ENCODE measurements at places on chromosomes 16 and 17.

- DNase-seq, result no peak
Measured at GRCh38 chr16:57000271-57001025, 11.1 kb downstream of the NLRC5 start.

- no peak for DNase-seq
Measured at GRCh38 chr17:32875923-32876416, 954 bp downstream of the MYO1D start.

DNA sequence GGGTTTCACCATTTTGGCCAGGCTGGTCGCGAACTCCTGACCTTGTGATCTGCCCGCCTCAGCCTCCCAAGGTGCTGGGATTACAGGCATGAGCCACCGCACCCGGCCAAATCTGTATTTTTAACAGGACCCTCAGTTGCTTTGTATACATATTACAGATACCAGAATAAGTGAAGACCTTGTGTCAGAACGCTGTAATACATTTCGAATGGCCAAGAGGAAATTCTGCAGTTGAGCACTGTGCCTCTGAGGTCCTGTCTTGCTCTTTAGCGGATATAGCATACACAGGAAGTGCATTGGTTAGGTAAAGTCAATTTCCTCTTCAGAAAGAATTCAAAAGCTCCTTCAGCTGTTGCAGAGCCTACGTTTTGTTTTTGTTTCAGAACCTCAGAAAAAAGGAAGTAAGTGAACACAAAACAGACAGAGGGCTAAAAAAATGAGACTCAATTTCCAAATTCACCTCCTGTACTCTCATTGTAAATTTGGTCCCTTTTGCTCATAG, 15.7 kb downstream of the CRLF3 start:
- no peak for DNase-seq

- DNase-seq, result no peak
Measured at GRCh38 chr16:77686385-77686784, 35.9 kb upstream of the NUDT7 start.

DNA sequence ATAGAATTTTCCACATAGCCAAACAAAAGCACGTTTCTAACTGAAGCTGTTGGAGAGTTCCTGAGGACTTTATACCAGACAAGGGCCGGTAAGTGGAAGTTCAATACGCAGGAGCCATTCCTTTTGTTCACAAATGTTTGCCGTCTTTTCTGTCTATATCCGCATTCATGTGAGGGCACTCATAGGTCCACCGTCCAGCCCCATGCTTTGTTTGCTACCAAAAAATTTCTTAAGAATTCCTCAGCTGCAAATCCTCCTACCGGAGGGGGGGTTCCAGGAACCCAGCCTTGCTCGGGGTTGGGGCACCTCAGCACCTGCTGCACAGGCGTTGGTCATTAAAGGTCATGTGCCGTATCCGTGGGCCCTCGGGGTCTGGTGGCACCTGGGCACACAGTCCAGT, 276.8 kb downstream of the SEC14L1 start:
- DNase-seq, result no peak

- DNase-seq, result no peak
Measured at GRCh38 chr17:59287891-59288290, 43.6 kb upstream of the YPEL2 start.

DNA sequence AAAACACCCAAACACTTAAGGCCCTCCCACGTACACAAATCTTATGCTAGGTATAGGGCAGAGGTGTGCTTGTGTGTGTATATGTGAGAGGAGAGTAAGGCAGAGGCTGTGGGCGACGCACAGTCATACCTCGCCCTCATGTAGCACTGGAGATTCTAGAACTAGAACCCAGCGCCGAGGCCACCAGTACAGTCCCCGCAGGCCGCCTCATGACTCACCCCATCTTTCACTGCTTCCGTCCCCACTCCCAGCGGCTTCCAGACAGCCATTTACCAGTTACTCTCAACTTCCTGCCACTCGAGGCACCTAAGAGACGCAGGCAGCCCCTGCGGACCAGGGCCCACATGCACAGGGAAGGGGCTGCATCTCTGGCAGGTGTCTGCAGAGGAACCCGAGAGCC, 23.2 kb upstream of the CYTH1 start:
- no peak for DNase-seq

DNA sequence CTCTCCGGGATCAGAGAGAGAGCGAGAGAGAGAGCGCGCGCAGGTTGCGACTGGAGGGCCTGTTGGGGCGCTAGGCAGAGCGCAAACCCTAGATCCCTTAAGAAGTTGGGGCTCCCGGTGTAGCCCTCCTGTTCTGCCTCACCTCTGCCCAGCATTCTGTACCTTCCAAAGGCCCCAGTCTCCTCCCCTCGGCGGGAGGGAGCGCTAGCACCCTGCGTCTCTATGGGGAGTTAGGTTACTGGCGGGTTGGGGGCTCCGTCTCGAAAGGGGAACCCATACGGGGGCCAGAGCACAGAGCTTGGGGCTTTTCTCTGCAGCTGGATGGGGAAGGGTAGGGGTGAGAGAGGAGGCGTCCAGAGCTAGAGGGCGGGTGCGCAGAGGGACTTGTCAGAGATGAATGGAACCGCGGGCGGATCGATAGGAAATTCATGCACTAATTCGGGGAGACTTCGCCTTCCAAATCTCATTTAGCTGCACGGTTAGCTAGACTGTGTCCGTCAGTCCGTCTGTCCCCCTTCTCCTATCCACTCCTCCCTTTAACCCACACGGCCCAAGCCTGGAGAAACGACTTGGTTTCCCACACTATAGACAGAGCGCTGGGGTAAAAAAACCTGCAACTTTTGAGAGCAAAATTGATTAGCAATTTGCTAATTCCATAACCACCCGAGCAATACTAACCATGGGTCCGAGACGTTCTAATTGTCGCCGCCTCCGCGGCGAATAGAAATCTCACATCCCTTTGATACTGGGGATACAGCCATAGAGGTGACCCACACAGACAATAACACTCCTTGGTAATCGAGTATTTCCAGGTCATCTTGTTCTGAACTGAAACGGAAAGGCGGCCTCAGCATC, 693 bp upstream of the HOXB4 start:
- DNase-seq, result no peak

DNA sequence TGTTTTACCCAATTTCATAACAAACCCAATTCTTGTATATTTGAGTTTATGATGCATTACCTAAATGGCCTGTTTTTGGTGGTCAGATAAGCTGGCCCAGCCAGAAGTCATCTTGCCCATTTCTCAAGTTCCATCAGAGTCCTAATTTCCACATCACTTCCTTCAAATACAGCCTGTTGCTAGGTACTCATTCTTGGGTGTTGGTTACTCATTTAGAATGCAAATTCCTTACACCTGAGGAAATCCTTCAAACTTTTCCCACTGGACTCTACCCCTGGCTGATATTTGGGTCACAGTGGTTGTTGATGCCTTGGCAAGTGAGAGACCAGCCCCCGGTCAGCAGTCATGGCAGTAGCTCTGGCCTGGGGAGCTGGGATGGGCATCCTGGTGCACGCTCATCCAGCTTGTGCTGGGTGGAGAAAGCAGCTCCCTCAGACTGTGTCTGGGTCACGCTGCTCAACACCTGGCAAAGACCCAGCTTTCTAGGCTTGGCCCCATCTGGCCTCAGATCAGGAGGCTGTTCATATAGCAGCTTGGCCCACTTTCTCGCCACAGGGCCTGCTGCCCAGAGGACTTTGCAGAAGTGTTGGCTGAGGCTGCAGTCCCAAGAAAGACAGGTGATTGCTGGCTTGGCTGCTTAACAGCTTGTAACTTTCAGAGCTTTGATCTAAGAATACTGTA, 25.8 kb downstream of the WSB1 start:
- peak; percentile 64 for DNase-seq

GRCh38 chr17:9346296-9346926, 229.2 kb downstream of the STX8 start:
- DNase-seq, result peak; percentile 96

- DNase-seq, result no peak
Measured at GRCh38 chr16:641326-642188, at the start of gene MCRIP2. Gene MCRIP2, plus strand, starts transcription at chr16:641828. Its CDS starts 164 bp downstream, at chr16:641992.

- no peak for DNase-seq
Measured at GRCh38 chr17:8079291-8080207, 8.0 kb downstream of the ALOX12B start.

DNA sequence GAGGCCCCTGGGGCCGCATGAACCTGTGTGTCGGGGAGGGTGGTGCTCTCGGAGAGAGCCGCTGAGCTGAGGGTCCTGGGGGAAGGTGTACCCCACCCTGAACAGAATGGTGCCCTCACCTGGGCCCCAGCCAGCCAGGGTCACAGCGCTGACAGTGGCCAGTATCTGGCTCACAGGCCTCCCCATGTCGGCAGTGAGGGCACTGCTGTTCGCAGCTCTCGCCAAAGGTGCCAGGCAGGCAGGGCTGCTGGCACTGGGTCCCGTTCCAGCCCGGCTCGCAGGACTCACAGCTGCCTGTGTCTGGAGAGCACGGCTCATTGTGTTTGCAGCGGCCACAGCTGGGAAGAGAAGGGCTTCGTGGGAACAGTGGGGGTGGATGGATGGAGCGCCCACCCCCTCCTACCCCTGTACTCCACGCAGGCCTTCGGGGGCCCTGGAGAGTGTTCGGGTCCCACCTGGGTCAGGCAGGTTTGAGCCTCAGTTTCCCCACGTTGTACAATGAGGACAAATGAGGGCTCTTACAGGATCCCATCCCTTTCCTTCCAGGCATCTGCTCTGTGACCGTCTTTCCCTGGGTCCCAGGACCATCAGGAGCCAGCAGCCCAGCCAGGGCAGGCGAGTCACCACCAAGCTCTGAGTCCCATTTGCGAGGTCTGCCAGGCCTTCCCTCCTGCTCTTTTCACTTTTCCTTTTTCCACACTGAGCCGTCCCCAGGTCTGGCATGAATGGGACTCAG, 5.0 kb downstream of the SCARF1 start:
- no peak for DNase-seq
